Stimulated activated memory B cell treated with anti-CD40 and anti-IgM and Interleukin-4, amounts not matched to agents 10 μg/mL and 1 μg/mL and 100 μg/mL, for 72 hours (primary cell): ENCODE measurements at places on chromosomes 4 and X.

GRCh38 chrX:132651421-132652086 lies 162.7 kb upstream of the MBNL3 start:
- H3K36me3 ChIP-seq = no peaks in the 10 kb centered on the region
- H3K27ac ChIP-seq = no peak overlapping the region
- H3K27me3 ChIP-seq = peaks cover 9% of the 10 kb centered on the region

DNA sequence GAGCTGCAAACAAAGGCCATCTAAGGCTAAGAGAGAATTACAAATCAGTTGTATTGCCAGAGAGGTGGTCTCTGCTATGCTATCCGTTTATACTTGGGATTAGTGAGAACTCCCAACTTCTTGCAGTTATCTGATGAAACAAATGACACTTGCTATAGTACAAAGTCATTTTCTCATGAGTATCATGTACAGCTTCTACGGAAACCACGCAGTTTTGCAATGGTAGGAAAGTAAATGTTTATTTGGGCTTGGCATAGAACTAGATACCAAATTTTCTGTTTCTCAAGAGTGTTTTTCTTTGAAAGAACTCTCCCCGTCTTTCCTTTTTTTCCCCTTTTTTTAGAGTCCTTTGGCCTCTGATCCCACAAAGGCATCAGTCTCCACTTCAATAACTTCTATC lies 128.2 kb upstream of the ENPEP start:
- no peak overlapping the region for H3K4me3 ChIP-seq
- H3K27me3 ChIP-seq = peaks cover 9% of the 10 kb centered on the region
- no peak for ATAC-seq
- H3K27ac ChIP-seq = no peak overlapping the region

GRCh38 chr4:142378179-142378578 lies 467.9 kb downstream of the INPP4B start:
- ATAC-seq = no peak
- no peak overlapping the region for H3K4me3 ChIP-seq
- no peak overlapping the region for H3K27ac ChIP-seq
- H3K36me3 ChIP-seq = no peaks in the 10 kb centered on the region
- no peaks in the 10 kb centered on the region for H3K27me3 ChIP-seq

DNA sequence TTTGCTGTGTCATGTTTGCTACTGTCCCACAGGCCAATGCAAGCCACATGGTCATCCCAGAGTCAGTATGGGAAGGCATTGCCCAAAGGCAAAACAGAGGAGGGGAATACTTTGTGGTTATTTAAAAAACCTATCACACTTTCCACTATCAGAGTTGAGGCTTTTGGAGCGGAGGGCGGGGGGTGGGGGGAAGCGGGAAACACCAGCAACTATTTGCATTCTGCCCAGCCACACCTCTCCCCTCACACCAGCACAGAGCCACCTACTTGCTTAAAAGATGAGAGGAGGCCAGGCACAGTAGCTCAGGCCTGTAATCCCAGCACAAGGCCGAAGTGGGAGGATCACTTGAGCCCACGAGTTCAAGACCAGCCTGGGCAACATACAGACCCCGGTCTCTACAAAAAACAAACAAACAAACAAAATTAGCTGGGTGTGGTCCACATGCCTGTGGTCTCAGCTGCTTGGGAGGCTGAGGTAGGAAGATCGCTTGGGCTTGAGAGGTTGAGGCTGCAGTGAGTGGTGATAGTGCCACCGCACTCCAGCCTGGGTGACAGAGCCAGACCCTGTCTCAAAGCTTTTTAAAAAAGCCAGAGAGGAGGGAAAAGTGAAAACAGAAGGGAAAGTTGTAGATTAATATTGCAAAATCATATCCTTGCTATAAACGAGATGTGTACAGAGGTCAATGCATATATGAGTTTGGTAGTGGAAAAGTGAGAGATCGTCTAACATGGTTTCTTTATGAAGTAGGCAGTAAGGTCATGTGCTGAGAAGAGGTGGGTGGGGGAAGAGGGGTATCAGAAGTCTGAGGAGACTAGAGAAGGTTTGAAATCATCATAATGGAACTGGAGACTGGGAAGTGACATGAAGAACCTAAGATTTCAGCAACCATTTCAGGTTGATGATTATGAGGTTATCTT lies 1.9 kb upstream of the CHST7 start:
- peak overlapping the region; percentile 85 for H3K27ac ChIP-seq
- peak; percentile 42 for ATAC-seq
- H3K4me1 ChIP-seq = peaks cover 39% of the 10 kb centered on the region
- no peaks in the 10 kb centered on the region for H3K27me3 ChIP-seq
- H3K4me3 ChIP-seq = peak overlapping the region; percentile 34

- H3K4me1 ChIP-seq = no peaks in the 10 kb centered on the region
- H3K27ac ChIP-seq = no peak overlapping the region
- H3K36me3 ChIP-seq = no peaks in the 10 kb centered on the region
- no peaks in the 10 kb centered on the region for H3K27me3 ChIP-seq
- ATAC-seq = no peak
- H3K4me3 ChIP-seq = no peak overlapping the region
These were observed 87.4 kb downstream of the ADGRA3 start for GRCh38 chr4:22428441-22428840.
